ENCODE measurements at places on chromosomes 12 and 14. TPM values are rescaled to one million over a fixed set of nuclear protein-coding genes. Genes with fewer than 3 reads are reported as not detected.

The ARMH4 gene
- not detected for total RNA-seq

The ZDHHC22 gene
- not detected for total RNA-seq

The POU6F1 gene
- 6.5 TPM for total RNA-seq

The SIX6 gene
- not detected for total RNA-seq

The GPR162 gene
- total RNA-seq = 0.54 TPM

The DERA gene
- 28.3 TPM for total RNA-seq

The CLEC4D gene
- not detected for total RNA-seq

The KRT8 gene
- 0.48 TPM for total RNA-seq

DNA sequence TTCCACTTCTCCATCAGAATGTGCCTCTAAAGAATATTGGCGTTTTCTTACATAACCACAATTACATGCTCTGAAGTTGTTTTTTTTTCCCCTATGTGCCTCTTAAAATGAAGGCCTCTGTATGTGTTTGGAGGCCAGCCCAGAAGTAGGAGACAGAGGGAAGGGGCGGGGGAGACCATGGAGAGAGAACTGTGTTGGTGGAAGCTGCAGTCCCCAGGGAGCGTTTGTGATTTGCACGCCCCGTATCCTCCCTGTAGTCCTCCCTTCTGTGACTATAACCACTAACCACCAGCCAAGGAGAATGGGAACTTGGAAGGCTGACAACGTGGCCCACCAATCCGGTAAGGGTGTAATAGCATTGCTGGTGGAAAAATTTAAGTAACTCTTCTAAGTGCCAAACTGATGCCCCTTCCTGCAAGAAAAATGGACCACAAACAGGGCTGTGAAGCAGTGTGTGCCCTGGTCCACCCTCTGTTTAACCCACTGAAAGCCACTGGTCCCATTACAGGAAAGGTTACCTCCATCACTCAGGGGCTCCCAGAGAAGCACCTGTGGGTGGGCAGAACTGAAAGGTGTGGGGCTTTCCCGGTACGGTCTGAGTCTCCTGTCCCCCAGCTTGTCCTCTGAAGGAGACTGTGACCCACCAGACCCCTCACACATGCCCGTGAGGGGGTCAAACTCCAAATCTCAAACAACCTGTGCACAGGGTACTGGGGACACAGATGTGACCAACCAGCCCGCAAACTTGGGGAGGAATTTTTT lies 36.8 kb downstream of the CCDC88C start:
- no peak for DNase-seq

DNA sequence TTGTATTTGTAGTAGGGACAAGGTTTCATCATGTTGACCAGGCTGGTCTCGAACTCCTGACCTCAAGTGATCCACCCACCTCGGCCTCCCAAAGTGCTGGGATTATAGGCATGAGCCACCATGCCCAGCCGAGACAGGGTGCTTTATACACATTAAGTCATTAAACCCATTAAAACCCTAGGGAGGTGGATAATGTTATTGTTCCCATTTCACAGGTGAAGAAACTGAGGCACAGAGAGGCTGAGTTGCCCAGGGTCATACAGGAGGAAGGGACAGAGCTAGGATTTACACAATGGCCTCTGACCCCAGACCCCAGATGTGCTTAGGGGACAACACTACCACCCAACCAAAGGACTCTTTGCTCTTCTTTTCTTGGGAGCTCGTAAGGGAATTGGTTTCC lies 51.0 kb upstream of the RIN3 start:
- DNase-seq = no peak

DNA sequence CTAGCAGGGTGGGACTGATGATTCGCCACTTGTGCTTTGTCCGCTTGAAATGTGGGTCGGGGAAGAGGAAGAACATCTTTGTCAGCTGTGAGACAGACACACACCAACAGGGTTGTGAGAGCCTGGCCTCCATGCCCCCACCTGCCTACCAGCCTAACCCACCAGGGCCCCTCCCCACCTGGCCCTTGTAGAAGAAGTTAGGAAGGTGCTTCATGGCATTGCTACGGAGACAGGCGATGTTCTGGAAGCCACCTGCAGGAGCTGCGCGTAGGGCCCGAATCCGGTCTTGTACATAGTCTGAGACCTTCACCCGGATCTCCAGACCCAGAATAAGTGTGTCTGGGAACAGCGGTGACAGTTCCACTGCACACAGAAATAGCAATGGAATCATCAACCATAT lies 2.3 kb downstream of the METTL1 start:
- DNase-seq = no peak

DNA sequence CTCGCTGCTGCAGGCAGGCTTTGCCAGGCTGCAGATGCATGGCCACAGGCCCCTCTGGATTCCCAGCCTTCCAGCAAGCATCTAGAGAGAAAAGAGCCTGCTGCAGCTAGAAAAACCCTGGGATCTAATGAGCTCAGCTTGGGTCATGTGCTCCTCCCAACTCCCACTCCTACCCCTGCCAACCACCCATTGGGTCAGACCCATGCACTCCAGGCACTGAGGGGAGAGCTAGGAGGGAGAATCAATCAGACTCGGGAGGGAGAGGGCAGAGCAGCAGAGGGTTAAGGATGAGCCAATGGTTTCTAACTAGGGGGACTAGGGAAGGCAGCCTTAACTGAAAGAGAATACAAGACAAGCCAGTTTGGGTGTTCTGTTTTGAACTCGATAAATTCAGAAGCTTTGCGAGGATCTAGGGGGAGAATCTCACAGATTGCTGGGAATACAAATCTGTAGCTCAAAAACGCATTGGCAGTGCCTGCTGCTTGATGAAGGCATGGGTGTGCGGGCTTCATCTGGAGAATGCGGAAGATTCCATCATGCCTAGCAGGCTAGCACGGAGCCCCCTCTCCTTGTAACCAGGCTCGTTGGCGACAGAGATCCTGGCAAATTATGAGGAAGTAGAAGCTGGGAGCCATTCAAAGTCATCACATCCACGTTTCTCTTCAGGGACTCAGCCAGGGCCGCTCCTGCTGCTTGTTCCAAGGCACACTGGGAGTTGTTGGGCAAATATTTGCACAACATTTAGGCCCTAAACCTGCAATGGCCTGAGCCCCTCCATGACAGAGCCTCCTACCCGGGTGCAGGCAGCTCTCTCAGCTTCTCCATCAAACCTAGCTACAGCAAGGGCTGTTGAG lies 56.4 kb downstream of the VCPKMT start:
- no peak for DNase-seq

DNA sequence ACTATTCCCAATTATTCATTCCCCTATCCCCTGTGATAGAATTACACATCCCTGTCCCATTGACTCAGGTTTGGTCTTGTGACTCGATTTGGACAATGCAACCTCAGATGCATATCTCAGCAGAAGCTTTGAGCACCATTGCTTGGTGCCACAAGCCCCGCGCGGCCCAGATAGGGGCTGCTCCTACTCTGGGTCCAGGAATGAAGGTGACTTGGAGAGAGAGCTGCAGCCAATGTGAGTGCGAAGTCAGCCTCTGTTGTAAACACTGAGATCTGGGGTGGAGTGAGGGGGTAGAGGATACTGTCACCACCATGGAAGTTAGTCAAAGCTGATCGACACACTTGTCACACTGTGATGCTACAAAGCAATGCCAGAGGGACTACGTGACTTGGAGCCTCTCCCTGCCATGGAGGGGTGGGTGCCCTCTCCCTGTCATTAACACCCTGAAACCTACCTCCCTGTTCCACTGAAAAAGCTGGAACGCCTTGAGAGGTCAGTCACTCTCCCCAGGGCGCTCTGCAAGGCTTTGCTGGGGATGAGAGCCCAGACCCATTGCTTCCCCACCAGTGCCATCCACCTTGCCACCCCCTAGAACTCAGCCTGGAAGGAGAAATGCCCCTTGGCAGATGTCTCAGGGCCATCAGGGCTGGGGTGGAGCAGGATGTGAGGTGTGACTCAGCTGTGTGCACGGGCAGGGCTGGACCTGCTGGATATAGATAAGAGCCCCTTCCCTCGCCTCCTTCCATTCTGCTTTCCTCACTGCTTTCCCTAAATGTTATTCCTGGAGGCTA lies 6.6 kb upstream of the PLEK2 start:
- no peak for DNase-seq

- no peak for DNase-seq
Measured at GRCh38 chr12:95648990-95649791, 97.9 kb upstream of the USP44 start.

GRCh38 chr12:123633379-123634141 lies at the start of the genes EIF2B1 and GTF2H3:
TSS of gene EIF2B1 (minus strand) at chr12:123633686. CDS start at chr12:123633557, 129 bp downstream.
TSS of gene GTF2H3 (plus strand) at chr12:123633829. CDS start at chr12:123633860, 31 bp downstream.
- DNase-seq = peak; percentile 97

DNA sequence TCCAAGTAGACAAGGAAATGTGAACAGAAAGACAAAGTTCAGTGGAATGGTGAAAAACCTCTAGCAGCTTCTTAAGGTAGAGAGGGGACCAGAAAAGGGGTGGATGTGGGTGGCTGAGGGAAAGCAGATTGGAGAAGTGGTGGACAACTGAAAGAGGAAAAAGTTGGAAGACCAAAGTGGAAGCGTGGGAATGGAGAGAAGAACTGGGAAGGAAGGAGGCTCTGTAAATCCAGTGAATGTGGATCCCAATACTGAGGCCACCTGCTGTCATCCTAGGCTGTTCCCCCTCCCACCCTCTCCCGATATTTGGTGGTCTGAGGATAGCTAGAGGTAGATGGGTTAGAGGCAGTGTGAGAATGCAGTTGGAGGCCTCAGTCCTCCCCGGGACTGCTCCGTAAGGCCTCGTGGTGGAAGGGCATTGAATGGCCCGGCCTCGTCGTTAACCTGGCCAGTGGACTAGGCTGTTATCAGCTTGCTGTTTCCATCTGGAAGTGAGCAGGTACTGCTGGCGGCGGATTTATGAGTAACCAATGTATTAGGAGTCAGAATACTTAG lies 822 bp upstream of the POU6F1 start:
- DNase-seq = no peak

DNA sequence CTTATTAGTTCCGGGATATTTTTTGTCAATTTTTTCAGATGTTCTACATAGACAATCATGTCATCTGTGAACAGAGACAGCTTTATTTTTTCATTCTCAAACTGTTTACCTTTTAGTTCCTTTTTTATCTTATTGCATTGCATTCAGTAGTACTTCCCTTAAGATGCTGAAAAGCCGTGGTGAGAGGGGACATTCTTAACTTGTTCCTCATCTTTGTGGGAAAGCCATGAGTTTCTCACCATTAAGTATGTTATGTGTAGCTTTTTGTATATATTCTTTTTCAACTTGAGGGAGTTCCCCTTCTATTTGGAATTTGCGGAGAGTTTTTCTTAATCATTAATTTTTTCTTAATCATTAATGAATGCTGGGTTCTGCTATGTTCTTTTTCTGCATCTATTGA lies 1727.1 kb upstream of the SEL1L start:
- DNase-seq = no peak

DNA sequence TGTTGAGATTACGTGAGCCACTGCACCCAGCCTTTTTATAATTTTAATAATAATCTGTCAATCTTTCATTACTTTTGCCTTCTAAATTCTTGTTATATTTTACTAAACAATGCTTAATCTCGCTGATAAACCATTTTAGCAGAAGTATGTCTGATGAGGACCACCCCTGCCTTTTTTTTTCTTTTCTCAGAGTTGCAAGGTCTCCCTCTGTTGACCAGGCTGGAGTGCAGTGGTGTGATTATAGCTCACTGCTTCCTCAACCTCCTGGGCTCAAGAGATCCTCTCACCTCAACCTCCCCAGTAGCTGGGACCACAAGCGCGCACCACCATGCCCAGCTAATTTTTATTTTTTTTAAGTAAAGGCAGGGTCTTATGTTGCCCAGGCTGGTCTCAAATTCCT lies 118.6 kb upstream of the DNM1L start:
- no peak for DNase-seq

GRCh38 chr14:106039400-106039799 lies 513.0 kb downstream of the TMEM121 start:
- DNase-seq = peak; percentile 53

- DNase-seq = no peak
Measured at GRCh38 chr12:102533483-102534215, 53.3 kb upstream of the IGF1 start.

GRCh38 chr14:91418387-91419043 lies 895 bp upstream of the CCDC88C start:
- DNase-seq = peak; percentile 84

DNA sequence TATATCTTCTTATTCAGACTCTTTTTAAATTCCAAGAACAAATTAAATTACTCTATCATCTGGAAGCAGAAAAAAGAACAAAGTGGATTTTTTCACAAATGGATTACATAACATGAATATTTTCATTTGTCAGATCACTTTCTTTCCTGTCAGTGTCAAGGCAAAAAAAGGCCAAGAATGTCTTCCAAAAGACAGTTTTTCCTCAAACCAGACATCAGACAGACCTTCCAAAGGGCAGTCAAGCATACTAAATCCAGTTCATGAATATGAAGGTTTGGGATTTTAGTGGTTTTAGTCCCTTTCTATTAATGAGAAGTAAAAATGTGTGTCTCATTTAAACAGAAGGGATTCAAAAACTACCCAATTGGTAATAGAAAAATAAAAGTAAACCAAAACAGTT lies 336.0 kb downstream of the CEP128 start:
- DNase-seq = no peak

DNA sequence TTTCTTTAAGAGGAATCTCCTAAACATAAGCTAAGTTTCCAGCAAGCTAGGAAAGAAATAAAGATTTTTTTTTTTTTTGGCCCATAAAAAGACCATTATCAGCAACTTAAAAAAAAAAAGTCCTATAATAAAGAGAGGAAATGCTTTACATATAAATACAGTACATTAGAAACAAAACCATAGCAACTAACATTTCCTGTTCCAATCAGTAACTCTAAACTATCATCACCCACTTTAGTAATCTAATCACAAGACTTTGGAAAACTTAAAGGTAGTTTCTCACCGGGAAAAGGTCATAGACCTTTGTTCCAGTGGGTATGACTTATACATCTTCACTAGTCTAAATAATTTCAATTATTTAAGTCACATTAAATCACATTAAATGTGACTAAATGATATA lies 11.1 kb downstream of the SPTSSA start:
- no peak for DNase-seq

- DNase-seq = no peak
Measured at GRCh38 chr14:55381040-55381439, 30.6 kb downstream of the ATG14 start.
